ENCODE measurements at places on chromosomes 6 and 20.

- no peak for DNase-seq
- H3K4me3 ChIP-seq: no peak overlapping the region
- H3K27me3 ChIP-seq: peaks cover 4% of the 10 kb centered on the region
- H3K36me3 ChIP-seq: peaks cover 8% of the 10 kb centered on the region
- H3K27ac ChIP-seq: no peak overlapping the region
- H3K4me1 ChIP-seq: no peaks in the 10 kb centered on the region
These were observed 27.9 kb downstream of the SDCBP2 start for GRCh38 chr20:1301031-1301529.

DNA sequence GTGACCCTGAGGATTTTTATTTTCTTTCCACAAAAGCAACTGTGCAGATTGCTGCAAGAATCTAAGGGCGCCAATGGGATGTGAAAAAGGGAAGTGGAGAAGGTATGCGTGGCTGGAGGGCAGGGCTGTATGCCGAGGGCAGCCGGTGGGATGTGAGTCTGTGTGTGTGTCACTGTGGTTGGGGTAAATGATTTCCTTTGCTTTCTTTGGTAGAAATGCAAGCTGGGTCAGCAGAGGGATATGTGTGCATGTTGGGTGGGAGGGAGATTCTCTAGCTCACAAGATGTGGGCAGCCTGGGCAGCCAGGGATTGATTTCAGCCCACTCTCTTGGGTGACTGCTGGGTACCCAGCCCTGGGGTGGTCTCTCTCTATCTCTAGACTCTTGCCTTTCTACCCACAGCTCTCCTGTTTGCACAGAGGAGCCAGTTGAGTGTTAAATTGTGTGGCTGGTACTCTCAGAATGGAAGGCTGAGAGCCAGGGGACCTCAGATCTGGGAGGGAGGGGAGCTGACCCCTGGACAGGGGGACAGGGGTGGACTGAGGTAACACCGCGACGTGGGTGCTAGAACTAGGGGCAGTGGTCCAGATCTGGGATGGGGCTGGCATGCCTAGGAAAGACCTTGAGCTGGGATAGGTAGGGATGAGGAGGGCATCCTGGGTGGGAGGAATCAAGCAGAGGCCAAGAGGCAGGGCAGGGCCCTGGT is 136.8 kb upstream of the RNF24 start:
- H3K36me3 ChIP-seq: no peaks in the 10 kb centered on the region
- H3K27ac ChIP-seq: no peak overlapping the region
- peaks cover 10% of the 10 kb centered on the region for H3K4me1 ChIP-seq
- no peak overlapping the region for H3K4me3 ChIP-seq
- DNase-seq: no peak
- H3K27me3 ChIP-seq: peaks cover 7% of the 10 kb centered on the region

DNA sequence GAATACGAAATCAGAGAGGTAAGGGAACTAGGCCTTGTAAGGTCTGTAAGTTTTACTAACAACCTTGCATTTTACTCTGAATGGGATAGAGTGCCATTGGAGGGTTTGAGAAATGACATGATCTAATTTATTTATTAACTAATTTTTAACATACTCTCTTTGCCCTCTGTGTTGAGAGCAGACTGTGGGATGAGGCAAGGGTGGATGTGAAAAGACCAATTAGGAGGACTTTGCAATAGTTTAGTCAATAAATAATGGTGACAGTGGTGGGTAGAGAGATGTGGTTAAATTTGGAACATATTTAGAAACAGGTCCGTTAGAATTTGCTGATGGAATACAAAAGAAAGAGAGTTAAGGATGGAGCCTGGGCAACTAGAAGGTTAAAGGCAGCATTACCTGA is 60.0 kb downstream of the MKKS start:
- no peaks in the 10 kb centered on the region for H3K4me1 ChIP-seq
- no peak overlapping the region for H3K4me3 ChIP-seq
- peaks cover 2% of the 10 kb centered on the region for H3K27me3 ChIP-seq
- no peak for DNase-seq

DNA sequence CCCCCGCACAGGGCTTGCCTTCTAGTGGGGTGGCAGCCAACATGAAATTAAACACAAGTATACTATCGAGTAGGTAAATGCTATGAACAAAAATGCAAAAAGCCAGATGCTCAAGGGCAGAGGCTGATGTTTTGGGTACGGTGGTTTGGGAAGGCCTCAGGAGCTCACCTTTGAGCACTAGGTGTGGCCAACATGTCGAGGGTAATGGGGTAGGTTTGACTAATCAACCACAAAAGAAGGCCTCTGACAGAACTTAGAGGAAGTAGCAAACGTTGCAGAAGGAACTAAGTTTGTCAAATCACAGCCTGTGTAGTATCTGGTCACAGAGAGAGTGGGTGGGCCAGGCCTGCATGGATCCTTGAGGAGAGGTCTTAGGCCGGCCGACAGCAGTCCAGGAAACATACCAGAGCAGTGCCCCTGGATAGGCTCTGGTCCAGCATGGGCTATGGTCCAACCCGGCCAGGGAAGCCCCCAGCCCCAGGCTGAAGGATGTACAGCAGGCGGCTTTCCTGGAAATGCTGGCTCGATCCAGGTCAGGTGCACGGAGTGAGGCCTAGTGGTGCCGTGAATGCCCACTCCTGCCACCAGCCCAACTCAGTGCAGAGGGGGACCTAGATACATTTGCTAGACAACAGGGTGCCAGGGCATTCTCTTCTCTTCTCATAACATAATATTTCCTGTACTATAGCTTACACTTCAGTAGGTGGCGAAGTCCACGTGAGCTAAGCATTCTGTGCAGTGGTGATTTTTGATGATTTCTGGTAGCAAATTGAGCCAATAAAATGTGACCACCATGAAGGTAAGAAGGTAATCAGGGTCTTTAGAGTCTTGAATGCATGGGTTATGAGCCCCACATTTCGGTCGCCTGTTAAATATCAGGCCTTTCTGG is 56.3 kb upstream of the CD93 start:
- H3K27ac ChIP-seq: no peak overlapping the region
- DNase-seq: no peak
- peaks cover 18% of the 10 kb centered on the region for H3K4me1 ChIP-seq
- H3K4me3 ChIP-seq: no peak overlapping the region
- no peaks in the 10 kb centered on the region for H3K36me3 ChIP-seq

- H3K4me3 ChIP-seq: no peak overlapping the region
- H3K36me3 ChIP-seq: no peaks in the 10 kb centered on the region
- H3K27me3 ChIP-seq: peaks cover 3% of the 10 kb centered on the region
- no peak overlapping the region for H3K27ac ChIP-seq
These were observed 92.8 kb upstream of the MLN start for GRCh38 chr6:33896391-33897188.

GRCh38 chr6:13873288-13874190 is 51.2 kb upstream of the RNF182 start:
- DNase-seq: peak; percentile 52
- peak overlapping the region; percentile 84 for H3K4me3 ChIP-seq
- H3K4me1 ChIP-seq: peaks cover 8% of the 10 kb centered on the region
- H3K27me3 ChIP-seq: peaks cover 1% of the 10 kb centered on the region
- no peak overlapping the region for H3K27ac ChIP-seq

- peaks cover 43% of the 10 kb centered on the region for H3K4me1 ChIP-seq
- DNase-seq: no peak
- no peak overlapping the region for H3K27ac ChIP-seq
- H3K27me3 ChIP-seq: peaks cover 3% of the 10 kb centered on the region
- H3K36me3 ChIP-seq: no peaks in the 10 kb centered on the region
These were observed 269.1 kb downstream of the CD83 start for GRCh38 chr6:14386668-14387067.

DNA sequence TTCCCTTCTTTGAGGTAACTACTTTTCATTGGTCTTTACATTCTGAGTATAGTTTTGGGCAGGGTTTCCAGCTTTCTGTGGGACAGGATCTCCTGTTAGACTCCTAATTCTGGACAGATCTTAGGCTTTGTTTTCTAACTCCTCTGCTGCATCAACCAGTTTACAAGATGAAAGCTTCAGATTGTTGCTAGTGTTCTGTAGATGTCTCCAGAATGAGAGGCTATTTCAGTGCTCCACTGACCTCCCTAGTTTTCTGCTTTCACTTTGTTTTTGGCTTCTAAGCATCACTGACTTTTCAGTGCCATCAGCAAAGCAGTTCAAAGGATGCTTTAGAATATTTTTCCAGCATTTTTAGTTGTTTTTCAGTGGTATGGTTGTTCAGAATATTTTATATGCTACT is 101.4 kb downstream of the LIN28B start:
- no peak overlapping the region for H3K27ac ChIP-seq
- no peak overlapping the region for H3K4me3 ChIP-seq
- no peaks in the 10 kb centered on the region for H3K36me3 ChIP-seq
- no peaks in the 10 kb centered on the region for H3K4me1 ChIP-seq

DNA sequence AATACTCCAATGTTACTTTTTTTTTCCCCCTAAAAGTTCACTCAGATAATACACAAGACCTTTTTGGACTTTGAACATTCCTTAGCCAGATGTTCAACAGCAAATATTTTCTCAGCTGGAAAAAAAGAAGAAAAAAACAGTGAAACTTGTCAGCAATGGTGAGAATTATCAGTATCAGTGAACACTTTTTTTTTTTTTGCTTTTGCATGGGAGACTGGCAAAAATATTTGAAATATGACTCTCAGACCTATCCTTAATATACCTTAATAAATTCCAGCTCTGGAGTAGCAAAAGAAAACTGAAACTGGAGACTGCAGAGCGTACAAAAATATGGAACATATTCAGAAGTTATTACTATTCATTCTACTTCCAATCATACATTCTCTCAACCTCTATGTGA is 92.3 kb downstream of the RFPL4B start:
- H3K4me3 ChIP-seq: no peak overlapping the region
- no peaks in the 10 kb centered on the region for H3K36me3 ChIP-seq
- no peak for DNase-seq
- H3K27ac ChIP-seq: no peak overlapping the region
- no peaks in the 10 kb centered on the region for H3K4me1 ChIP-seq

GRCh38 chr20:59682603-59683002 is 78.3 kb downstream of the PHACTR3 start:
- H3K36me3 ChIP-seq: no peaks in the 10 kb centered on the region
- H3K27ac ChIP-seq: no peak overlapping the region
- peaks cover 2% of the 10 kb centered on the region for H3K27me3 ChIP-seq
- DNase-seq: no peak
- no peak overlapping the region for H3K4me3 ChIP-seq

DNA sequence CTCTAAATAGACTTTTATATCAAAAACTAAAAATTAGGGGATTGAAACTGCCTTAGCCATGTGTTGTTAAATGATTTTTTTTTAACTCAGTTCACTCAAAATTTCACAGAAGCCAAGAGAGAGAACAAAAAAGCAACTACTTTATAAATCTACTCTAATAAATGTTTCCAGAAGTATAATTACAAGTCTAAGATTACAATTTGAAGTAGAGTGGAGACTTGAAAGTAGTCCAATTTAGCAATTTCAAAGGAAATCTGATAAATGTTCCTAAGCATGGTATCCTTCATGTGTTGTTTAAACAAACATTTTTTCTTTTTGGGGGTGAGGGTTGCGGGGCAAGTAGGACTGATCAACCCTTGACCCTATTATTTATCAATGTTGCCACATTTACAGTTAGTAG is 72.6 kb downstream of the PHIP start:
- H3K36me3 ChIP-seq: peaks cover 34% of the 10 kb centered on the region
- no peak overlapping the region for H3K4me3 ChIP-seq
- no peaks in the 10 kb centered on the region for H3K27me3 ChIP-seq
- H3K4me1 ChIP-seq: peaks cover 18% of the 10 kb centered on the region
- no peak for DNase-seq
- H3K27ac ChIP-seq: no peak overlapping the region
